Cardiac septum (tissue), 1 donor: ENCODE measurements at places on chromosomes 6 and 20. TPM values are rescaled to one million over a fixed set of nuclear protein-coding genes. Genes with fewer than 3 reads are reported as not detected.

- DNase-seq = no peak
Measured at GRCh38 chr6:26361544-26361943, 3.5 kb upstream of the BTN3A2 start.

GRCh38 chr6:135161411-135162395, 19.4 kb upstream of the MYB start:
- no peak for DNase-seq

GRCh38 chr6:64672651-64673050, 1034.4 kb downstream of the EYS start:
- DNase-seq = no peak

GRCh38 chr6:125157725-125158124, 4.2 kb downstream of the TPD52L1 start:
- no peak for DNase-seq

DNA sequence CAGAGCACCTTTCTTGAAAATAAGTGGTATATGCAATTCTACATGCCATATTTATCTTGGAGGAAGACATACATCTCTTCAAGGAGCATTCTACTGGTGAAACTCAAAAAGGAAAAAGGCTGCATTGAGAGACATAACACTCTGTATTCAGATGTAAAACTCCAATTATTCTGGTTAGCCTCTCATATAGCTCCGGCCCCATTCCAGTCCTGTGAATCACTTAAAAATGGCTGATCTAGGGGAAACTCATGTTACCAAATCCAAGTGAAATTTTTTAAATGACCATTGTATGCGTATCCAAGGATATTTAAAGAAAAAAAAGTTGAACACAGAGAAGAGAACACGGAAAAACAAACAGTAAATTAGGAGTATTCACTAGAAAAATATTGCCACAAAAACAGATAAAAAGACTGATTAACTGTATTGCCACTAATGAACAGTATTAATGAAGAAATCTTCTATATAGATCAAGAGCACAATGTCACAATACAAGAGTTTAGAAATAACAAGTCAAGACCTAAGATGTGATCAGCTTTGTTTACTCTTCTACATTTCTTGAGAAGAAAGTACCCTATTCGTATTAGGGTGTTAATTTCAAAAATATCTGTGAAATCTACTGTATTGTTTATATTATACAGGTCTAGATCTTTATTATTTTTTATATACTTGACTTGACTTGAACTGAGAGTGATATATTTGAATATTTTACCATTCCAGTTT, 124.5 kb upstream of the GJE1 start:
- DNase-seq = no peak

DNA sequence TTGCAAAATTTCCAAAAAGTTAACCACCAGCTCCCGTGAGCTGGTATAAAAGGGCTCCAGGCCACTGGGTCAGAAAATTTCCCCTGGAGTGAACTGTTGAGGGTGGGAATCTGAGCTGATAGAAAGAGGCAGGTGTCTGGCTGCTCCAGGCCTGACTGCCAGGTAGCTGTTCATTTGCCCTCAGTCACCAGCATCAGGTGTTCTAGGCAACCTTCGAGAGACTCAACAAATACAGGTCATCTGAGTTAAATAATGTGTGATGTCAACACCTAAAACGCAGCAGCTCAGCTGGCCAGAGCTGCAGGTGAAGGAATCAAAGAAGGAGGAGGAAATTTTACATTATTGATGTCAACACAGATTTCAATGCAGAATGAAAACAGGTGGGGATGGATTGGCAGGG, 46.7 kb downstream of the KCNK5 start:
- no peak for DNase-seq

DNA sequence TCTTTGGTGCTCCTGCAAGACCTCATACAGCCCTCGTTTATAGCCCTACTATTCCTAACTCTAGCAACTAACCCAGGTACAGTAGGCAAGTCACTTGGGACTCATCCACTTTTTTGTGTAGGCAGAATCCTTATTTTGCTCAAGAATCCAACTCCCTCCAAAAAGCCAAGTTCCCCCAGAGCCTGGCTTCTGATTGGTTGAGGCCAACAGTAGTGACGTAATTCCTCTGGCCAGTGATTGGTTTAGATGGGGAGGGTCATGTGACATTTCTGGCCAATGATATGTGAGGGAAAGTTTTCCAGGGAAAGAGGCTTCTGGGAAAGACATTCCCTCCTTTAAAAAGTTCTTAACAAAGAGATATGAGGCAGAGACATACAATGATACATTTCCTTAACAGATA, 32.1 kb downstream of the KIAA1755 start:
- DNase-seq = peak; percentile 5

- no peak for DNase-seq
Measured at GRCh38 chr20:6855104-6855503, 87.6 kb downstream of the BMP2 start.

DNA sequence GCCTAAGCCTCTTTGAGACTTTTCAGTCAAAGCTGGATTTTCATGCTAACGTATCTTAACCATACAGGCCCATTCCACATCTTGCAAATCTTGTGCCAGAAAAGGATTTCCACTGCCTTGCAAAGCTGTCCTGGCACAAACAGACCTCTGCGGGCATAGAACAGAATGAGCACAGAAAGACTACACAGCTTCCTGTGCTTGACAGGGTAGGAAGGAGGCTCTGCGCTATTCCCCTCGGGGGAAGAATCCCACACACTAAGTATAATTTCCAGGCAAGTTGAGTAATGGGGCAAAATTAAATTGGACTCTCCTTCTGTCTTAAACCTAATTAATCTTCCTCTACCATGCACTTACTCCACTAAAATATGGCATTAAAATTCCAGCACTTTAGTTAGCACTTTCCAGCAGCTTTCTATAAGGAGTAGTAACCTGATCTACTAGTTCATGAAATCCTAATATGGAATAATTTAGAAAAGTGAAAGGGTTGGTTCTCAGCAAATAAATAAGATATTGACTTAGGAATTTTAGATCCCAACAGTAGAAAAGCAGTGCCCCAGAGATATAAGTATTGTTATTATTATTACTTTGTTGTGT, 532.1 kb upstream of the JAG1 start:
- no peak for DNase-seq

DNA sequence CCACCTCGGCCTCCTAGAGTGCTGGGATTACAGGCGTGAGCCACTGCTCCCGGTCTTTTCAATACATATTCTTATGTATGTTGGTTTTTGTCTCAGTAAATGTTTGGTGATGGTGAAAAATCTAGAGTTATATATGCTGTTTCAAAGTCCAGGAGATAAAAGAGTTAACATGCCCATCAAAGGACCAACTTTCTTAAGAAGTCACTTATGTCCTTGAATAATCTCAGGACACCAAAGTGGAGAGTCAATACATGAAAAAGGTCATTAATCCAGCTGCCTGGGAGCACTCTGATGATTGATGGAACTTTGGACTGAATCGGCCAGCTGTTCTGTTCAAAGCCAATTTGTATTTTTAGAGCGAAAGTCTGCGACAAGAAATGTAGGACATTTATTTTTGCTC, 59.8 kb upstream of the HDAC2 start:
- DNase-seq = no peak

DNA sequence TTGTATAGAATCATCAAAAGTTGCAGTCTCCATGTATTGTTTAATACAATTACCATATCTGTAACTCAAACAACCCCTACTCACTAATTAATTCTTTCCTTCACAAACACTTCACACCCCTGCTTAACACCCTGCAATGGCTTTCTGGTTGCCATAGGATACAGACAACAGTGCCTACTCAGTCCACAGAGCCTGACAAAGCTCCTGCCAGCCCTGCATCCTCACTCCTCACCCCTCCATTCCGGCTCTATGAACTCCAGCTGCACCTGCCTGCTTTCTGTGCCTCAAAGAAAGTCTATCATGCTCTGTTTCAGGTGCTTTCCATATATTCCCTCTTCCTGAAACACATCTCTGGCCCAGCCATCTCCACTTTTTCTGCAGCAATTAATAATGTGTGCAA, 253.4 kb downstream of the HACE1 start:
- no peak for DNase-seq

DNA sequence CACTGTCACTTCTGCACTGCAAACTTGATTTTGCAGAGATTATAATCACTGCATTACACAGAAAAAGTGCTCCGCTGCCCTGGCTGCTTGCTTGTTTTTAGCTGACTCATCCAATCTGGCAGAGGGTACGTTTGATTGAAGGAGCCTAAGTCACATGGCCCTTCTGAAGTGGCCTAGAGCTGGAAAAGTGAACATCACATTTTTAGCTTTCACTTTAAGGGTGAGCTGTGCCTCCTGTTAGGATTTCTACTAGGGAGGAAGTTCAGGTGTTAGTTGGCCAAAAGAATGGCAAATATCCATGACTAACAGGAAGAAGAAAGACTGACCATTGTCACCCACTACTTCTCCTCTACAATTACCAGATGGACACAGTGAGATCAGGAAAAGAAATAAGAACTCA, 889.1 kb upstream of the MAP3K7 start:
- DNase-seq = no peak

DNA sequence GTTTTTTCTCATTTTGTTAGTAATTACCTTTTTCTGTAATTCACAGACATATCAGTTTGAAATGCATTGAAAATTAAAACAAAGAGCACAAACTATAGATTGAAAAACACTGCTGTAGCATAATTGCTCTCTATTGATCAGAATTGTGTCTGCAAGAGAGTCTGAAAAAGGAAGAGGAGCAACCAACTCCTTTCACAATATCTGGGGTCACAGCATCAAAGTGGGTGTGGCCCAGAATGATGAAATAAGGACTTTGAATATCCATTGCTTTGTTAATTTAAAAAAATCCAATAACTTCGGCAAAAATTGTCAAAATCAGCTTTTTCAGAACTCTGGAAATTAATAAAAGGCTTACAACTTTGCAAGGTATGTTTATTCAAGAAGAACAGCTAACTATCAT, 99.2 kb downstream of the MYLK4 start:
- no peak for DNase-seq

- DNase-seq = no peak
Measured at GRCh38 chr6:164533045-164533362, 776.4 kb downstream of the C6orf118 start.

GRCh38 chr20:47380481-47380880, 24.0 kb upstream of the ZMYND8 start:
- DNase-seq = no peak

GRCh38 chr20:25484224-25484846, 76.9 kb downstream of the GINS1 start:
- no peak for DNase-seq

DNA sequence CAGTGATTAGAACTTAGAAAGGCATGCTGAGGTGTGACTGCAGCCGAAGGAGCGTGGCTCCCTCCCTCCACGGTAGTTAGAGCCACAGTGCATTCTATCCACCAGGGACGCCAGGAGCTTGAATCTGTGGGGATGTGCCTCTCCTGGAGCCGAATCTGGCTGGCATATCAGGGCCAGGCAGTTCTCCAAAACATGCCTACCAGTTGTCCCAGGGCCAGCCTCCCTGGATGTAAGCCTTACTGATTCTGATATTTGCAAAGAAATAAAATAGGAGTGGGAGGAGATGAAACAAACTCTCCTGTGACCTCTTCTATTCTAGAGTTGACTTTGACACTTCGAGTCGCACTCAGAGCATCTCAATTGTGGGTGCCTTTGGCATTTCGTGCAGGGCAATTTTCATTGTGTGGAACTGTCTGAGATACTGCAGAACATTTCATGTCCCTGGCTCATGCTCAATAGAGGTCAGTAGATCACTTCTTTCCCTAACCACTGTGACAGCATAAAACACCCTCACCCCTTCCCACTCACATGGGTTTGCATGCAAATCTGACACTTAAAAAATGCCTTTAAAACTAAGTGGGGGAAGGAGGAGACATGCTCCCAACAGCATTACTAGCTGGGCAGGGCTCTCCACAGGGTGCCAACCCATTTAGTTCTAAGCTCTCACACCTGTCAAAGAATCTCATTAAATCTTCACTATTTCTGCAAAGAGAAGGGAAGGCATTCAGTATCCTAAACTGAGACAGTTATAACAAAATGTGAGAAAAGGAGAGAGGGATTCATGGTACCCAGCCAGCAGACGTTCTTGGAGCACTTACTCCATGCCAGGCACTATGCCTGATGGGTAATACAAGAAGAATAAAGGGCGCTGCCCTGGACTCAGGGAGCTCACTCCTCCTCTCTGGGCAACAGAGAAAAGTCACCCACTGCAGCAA, 378.9 kb downstream of the PREX1 start:
- no peak for DNase-seq

- DNase-seq = no peak
Measured at GRCh38 chr20:63349516-63349895, 11.6 kb downstream of the CHRNA4 start.

GRCh38 chr6:127464161-127464880, 5.1 kb upstream of the KIAA0408 start:
- no peak for DNase-seq

DNA sequence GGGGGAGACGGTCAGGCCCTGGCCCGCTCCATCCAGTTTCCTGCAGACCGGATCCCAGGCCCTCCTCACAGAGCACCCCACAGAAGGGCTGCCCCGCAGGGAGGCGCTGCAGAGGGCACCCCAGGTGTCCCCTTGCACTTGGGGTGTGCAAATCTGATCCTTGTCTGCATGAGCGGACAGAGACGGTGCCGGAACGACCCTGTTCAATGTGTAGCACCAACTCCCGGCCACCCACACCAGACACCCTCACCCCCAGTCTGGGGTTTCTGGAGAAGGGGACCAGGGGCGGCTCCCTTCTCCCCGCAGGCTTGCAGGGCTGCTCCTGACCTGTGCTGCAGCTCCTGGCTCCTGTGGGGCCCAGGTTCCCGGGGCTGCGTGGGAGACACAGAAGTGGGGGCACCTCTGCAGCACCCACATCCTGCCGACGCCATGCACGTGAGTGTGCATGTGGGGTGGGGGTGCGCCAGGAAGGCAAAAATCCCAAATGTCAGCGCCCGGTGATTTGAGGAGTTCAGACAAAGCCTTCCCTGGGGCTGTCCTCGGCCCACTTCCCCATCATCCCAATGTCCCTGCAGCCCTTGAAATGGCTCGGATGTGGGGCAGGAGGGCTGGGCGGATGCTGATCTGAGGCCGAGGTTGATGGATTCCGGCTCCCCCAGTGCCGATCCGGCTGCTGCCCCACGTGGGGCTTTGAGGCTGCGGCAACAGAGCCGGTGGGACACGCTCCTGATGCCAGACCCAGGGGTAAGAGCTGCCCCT, 85.3 kb upstream of the BHLHE23 start:
- DNase-seq = peak; percentile 68

DNA sequence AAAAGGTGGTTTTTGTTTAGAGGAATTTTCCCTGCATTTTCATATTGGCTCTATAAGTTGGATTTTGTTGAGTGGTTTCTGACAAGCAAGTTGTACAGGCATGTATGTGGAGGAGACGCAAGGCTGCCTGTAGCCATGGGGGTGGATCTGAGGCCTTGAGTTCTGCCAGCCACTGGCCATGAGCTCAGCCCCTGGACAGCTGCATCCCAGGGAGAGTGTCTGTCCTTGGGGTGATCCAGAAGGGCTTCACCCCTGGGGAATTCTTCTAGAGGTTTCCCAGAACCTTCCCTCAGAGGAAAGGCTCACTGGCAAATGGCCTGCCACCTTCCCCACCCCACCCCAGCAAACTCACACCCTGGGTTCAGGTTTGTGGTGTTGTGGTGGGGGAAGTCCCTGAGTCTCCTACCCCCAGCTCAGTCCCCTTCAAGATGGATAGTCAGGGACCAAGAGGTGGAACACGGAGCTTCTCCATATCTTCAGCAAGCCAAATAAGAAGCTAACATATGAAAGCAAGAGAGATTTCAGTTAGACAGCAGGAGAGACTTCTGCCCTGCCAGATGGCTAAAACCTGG, 11.6 kb upstream of the NOL4L start:
- no peak for DNase-seq

LTA gene
- total RNA-seq = not detected

BANF2 gene
- not detected for total RNA-seq

CPXM1 gene
- 0.19 TPM for total RNA-seq

MYCT1 gene
- 9.6 TPM for total RNA-seq

SIRPG gene
- not detected for total RNA-seq

KCNK16 gene
- total RNA-seq = not detected

SLC35F1 gene
- total RNA-seq = 7.7 TPM

MAPK13 gene
- total RNA-seq = 1.6 TPM

SYNDIG1 gene
- total RNA-seq = 17.6 TPM
